ENCODE measurements at places on chromosomes 12 and 14. TPM values are rescaled to one million over a fixed set of nuclear protein-coding genes. Genes with fewer than 3 reads are reported as not detected.

GRCh38 chr12:49928471-49928870 lies 22.1 kb upstream of the AQP2 start:
- DNase-seq, result no peak

DNA sequence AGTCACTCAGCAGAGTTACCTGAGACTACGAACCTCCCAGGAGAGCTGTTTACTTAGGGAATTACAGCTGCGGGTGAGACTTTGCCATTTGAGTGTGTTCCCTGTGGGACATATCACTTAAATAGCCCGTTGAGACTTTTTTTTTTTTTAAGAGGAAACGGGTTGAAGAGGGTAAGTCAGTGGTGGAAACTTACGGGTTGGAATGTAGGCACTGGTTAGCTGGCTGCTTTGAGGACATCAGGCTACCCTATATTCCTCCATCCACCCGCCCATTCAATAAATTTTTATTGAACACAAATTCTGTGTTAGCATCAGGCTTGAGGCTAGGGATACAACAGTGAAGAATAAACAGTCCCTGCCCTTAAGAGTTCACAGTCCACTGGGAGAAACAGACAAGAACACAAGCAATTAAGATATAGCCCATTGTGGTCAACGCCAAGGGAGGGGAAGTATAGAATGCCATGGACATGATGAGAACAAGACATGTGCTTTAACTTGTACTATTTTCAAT lies 88.1 kb upstream of the CPSF6 start:
- no peak for DNase-seq

DNA sequence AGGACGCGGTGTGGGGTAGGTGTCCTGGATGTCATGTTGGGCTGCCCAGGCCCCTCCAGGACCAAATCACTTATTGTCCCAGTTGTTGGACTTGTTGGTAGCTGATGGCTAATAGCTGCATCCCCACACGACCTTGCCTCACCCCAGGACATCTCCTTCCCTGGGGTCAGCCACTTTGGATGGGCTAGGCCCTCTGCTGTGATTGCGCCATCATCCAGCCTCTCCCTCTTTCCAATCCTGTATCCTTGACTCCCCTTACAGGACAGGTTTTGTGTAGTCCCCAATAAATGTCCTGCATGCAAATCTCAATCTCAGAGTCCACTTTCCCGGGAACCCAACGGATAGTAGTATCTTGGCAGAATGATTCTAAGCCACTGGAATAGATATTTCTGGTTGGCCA lies 43.4 kb upstream of the CHST11 start:
- DNase-seq, result no peak

Gene PTGDR
- total RNA-seq, result not detected

Gene NDUFB1
- 312 TPM for total RNA-seq

Gene TAS2R20
- total RNA-seq, result 1.8 TPM

Data from glomerular endothelial cell (primary cell).